ENCODE measurements at places on chromosomes 6 and 20. TPM values are rescaled to one million over a fixed set of nuclear protein-coding genes. Genes with fewer than 3 reads are reported as not detected.

The SAMD10 gene
- 7.2 TPM for total RNA-seq

The MICB gene
- 11.1 TPM for total RNA-seq

The RXRB gene
- total RNA-seq: 42.7 TPM

The TMEM244 gene
- not detected for total RNA-seq

The CCDC170 gene
- 0.17 TPM for total RNA-seq

The HRH3 gene
- 0.22 TPM for total RNA-seq

The PANK2 gene
- 71.0 TPM for total RNA-seq

The CGA gene
- not detected for total RNA-seq

- no peak for DNase-seq
Measured at GRCh38 chr6:2496291-2496690, 250.9 kb upstream of the GMDS start.

DNA sequence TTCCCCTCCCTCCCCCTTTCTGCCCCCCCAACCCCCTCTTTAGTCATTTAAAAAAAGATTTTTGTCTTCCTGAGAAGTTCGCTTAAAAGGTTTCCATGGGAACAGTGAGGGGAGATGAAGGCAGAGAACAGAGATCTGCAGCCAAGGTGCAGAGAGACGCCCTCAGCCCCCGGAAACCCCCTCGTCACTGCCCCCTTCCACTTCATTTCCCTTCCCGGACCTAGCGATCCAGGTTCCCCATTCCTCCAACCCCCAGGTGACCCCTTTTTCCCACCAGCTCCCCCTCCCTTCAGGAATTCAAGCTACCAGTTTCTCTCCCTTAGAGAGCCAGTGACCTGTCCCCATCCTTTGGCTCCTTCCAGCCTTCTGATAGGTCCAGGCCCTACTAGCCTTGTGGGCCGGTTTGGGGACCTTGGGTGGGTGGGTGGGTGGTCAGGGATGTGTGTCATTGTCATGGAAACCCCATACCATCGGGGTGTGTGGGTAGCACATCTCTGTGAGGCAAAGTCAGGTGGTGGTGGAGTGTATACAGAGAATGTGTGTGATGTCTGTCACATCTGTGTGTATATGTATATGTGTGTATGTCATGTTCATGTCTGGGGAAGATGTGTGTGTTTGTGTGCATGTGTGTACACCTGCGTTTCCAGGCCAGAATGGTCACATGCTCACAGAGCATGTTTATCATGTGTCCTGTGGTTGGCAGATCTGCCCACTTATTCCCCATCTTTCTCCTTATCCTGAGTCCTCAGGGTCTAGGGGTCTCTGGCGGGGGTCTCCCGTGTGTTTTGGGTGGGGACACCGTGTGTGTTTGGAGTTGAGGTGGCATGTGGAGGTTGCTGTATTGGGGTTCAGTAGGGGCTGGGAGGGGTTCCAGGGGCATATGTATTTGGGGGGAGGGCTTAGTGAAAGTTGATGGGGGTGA is 7.0 kb downstream of the SYNGAP1 start:
- DNase-seq: peak; percentile 58

- no peak for DNase-seq
Measured at GRCh38 chr20:10332656-10333415, 101.2 kb downstream of the MKKS start.

DNA sequence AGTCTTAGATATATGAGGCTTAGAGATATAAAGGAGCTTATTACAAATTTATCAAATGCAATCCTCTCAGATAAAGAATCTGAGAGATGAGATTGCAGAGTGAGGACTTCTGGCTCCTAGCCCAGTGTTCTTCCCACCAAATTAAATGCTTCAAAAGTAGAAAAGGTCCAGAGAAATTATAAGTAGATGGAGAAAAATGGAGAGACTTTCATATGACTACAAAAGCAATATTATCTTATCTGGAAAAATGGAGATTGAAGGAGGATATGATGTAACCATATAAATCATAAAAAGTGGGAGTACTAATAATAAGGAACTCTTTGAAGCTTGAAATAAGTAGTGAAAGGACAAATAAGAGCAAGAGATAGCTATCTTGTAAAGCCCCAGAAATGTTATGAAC is 2.8 kb downstream of the KCTD20 start:
- no peak for DNase-seq

DNA sequence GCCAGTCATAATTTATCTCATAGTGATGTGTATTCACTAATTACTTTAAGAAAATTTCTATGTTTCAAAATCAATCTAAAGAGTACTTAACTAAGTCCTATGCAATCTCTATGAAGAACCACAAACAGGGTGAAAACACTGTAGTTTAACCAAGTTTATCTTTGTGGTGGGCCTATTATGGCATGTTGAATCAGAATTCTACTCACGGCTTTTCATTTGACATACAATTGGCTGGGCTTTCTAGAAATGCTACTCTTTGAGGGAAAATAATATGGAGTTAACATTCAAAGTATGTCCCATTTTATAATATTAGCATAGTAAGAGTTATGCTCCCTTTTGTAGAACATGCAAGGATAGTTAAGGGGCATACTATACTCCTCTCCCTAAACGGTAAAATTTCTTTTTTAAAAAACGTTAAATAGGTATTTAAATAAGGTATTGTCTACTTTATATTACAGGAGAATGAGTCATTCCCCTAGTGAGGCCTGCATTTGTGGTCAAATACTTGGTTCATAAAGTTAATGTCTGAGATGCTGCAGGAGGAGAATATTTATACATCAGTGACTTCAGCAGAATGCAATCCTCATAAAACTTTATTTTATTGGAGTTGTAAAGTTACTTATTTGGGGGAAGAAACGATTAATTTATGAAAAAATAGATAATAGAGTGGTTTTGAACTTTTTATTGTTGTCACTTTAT is 1.8 kb downstream of the MOXD1 start:
- DNase-seq: no peak

DNA sequence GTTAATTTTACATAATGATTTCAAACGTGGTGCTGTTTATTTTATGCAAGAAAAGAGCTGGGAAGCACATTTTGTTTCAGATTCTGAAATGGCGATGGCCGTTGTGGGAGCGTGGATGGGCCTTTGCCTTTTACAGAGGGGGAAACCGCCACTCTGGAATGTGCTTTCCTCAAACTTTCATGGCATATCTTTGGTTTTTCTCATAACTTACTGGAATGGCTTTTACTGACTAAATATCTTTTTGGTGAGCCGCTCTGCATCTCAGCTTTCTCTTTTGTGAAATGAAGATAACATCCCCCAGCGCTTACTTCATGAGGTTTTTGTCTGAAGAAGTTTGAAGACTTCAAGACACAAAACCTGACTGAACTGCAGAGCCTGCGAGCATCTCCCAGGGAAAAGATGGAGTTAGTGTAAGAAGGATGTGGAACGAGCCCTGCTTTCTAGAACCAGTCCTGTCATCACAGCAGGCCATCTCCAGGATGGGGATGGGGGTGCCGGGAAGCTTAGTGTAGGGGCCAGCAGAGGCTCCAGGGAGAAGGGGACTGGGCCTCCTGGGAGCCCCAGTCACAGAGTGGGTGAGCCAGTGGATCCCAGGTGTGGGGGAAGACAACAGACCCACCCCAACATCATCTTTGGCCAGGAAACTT is 61.8 kb upstream of the TIAM2 start:
- DNase-seq: no peak

- DNase-seq: peak; percentile 66
Measured at GRCh38 chr6:133432021-133432989, 191.1 kb downstream of the EYA4 start.

DNA sequence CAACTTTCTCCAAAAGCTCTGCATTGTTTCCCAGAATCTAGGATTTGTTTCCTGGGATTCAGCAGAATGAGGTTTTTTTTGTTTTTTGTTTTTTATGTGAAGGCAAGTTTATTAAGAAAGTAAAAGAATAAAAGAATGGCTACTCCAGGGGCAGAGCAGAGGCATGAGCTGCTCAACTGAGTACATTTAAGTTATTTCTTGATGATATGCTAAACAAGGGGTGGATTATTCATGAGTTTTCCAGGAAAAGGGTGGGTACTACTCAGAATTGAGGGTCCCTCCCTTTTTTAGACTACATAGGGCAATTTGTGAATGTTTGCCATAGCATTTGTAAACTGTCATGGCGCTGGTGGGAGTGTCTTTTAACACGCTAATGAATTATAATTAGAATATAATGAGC is 292.5 kb upstream of the SGK1 start:
- no peak for DNase-seq

- DNase-seq: no peak
Measured at GRCh38 chr6:80440496-80441115, 334.1 kb downstream of the BCKDHB start.

DNA sequence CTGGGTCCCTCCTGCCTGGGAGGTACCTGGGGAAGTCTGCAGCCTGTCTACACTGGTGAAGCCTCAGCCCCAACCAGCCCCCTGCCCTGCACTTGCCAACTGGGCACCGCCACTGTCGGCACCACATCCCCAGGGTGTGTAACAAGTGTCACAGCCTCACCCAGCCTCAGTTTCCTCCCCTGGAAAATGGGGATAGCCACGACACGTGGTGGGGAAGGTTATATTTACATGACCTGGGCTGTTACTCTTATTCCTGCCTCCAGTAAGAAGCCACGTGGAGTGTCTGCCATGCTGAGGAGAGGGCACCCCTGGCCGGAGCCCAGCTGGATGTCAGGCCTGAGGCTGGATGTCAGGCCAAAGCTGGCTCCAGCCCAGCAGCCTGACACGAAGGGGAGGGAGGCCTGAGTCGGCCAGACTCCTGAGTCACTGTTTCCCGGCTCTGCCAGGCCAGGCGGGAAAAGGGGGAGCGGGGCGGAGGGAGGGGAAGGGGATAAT is 44.9 kb downstream of the SNAI1 start:
- no peak for DNase-seq

GRCh38 chr20:53642196-53643030 is 48.8 kb upstream of the ZNF217 start:
- no peak for DNase-seq

DNA sequence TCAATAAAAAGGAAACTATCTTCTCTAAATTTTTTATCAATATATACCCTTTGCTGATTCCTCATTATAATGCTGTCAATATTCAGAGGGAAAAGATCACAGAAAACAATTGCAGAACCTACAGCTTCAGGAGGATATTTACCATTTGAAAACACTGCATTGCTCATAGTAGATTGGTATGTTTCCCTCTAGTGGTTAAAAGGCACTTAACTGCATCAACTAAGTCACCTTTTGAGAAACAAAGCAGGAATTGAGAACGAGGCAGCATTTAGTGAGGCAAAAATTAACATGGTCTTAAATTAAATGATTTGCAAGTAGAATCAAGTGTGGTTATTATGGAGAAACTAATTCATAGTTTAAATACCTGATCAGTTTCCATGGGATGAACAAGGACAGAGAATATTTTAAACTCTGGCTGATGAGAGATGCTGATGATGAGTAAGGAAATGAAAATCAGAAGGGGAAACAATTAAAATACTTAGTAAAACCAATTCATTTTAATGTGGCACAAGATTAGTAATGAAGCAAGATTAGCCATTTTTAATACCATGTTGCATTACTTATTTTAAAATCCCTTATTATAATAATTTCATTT is 642.1 kb downstream of the EPHA7 start:
- DNase-seq: peak; percentile 50

DNA sequence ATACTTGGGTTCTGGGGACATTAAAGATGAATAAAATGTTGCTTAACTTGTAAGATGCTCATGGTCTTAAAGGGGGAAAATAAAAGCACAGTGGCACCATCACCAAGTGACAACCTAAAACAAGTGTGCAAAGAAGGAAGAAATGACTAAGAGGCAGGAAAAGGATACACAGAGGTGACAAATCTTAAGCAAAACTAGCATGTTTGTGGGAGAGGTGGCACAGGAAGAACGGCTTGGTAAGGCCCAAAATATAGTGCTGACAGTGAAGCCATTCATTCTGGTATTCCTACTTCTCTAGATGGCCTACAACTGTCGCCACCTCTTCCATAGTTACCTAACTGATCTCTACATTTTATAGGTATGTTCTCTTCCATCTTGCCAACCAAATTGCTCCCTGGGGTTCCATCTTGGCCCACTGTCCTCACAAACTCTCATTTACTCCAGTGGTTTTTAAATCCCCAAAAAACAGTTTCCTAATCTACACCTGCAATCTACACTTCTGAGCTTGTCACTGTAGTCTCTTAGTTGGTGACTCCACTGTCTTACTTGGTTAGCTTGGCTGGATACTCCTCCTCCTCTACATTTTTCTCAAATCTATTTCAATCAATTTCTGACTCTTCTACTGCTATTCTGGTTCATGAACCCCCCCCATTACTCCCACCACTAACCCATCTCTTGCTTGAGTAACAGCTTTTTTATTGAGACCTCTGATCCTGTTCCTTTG is 33.5 kb downstream of the FAM8A1 start:
- DNase-seq: no peak

- DNase-seq: no peak
Measured at GRCh38 chr20:9032758-9033157, 36.1 kb upstream of the PLCB4 start.

GRCh38 chr6:57423468-57423867 is 106.0 kb downstream of the PRIM2 start:
- peak; percentile 32 for DNase-seq

DNA sequence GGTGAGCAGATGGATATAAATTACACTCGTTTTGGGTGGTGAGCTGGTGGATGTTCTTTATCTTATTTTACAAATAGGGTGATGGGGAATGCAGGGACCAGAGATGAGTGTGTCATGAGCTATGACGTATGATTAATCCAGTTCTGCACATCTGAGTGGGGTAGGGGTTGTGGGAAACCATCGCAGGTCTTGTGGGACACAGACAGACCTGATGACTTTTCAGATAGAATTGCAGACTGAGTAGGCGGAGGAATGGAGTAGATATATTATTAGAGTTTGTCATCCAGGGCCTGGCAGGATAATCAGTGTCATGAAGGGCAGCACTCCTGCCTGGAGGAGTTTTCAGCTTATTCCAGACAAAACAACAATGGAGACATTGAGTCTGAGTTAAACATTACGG is 12.9 kb upstream of the DSP start:
- DNase-seq: no peak

DNA sequence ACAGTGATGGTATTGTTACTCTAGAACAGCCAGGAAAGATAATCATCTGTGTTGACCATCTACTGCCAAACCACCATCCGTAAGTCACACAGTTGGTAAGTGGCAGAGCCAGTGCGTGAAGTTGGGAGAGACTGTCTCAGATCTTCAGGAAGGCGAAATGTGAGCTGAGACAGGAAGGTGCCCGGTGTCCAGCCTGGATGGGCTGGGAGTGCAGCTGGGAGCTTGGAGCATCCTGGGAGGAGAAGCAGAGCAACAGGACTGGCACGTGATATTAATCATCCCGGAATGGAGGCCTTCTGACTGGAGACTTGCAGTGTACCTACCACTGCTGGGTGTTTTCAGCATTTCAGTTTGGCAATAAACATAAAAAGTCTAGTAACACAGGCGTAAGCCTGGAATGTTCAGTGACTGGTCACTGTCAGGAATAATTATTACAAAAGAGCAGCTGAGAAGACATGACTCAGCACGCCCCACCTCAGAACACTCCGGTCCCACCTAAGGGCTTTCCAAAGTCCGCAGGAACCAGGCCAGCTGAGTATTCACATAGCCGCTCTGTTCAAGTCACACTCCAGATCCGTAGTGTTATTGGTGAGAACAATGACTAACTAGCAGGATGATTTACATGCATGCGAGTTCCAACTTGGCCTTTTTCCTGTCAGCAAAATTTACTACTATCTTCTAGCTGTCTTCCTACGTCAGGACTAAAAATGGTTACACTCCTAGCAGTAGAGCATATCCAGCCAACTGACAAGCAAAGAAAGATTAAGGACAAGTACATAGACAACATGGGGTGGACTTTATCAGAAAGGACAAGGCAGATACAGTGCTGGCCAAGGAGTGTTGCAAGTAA is 45.1 kb upstream of the PNRC1 start:
- peak; percentile 77 for DNase-seq

Measured in A673 (cell line).